Brain pericyte (primary cell): ENCODE measurements at places on chromosomes 6 and 20.
A peak's percentile ranks its signal among the peaks of the same experiment; 100 is the strongest.

- DNase-seq, result no peak
These were observed 643.2 kb upstream of the SYNCRIP start for GRCh38 chr6:86285876-86286275.

DNA sequence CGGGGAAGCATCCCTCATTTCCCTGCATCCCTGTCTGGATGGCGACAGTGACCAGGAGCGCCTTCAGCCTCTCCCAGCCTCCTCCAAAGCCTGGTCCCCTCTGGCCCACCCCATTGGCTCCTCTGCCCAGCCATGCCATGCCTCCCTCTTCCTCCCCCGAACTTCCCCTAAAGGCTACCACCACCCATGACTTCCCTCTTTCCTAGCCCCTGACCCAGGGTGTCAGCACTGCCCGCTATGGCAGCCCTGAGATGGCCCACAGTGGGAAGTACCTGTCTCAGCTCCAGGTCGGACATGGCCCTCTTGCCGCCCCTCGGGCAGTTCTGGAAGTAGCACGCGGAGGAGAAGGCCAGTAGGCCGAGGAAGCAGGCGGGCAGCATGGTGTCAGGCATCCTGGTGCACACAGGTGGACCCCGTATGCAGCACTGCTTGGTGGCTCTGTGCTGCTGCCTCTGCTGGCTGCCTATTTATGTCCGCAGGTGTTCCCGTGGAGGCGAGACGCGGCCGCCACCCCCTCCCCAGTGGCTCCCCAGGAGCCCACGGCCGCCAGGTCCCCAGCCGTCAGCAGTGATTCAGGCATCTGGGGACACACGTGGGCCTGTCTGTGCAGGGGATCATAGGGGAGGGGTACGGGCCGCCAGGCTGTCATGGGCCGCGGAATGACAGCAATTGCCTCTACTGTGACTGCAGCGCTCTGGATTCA lies at the start of gene AVP:
AVP (minus strand) TSS at position 442 of the 703 bp plus-strand sequence; CDS start at position 392, 50 bp downstream.
- DNase-seq, result no peak

DNA sequence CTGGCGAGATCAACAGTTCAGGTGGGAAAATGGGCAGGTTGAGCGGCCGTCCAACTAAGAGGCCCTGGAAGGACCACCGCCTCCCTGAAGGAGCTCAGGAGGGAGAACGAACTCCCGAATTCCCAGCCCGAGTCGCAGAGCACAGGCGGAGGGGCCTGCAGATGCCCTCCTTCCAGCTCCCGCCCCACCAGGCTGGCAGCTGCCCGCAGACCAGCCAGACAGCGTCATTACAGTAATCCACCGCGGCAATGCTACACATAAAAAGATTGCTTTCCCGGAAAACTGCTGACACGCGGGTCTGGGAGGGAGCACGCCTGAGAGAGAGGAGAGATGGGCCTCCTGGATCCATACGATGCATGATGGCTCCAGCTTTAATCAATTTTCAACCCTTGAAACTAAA lies 30.5 kb upstream of the SLCO4A1 start:
- no peak for DNase-seq

DNA sequence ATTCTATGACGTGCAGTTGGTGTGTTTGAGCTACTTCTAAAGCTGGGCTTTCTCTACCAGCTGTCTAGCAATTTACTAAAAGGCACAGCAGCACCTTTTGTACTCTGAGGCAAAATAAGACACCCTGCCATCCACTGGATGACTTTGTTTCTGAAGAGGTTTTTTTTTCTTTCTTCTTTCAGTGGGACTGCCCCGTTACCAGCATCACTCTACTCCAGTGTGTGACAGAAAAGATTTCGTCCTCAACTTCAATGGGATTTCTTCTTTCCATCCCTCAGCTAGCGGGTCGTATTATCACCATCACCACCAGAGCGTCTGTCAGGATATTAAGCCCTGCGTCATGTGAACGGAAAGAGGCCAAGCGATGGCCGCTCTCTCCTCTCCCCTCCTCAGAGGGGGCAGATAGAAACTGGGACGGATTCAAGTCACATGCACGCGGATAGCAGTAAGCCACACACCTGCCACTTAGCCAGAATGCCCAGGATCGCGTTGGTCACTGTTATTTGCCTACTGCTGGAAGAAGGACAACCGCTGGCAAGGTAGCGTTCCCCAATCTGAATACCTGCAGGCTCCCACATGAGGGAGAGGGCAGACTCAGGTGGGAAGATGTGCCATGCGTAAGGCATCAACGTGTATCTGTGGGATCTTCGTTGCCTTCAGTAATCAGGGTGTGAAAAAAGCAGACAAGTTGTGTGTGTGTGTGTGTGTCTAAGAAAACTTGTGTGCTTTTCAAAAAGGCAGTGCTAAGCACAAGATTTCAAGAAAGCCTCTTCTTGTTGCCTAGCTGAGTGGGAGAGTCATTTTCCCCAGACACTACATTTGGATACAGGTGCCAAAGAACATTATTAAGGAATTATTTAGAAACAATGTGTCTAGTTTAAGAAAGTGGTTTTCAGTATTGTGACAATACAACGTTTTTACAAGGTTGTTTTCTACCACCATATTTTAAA lies 5.4 kb downstream of the FOXF2 start:
- no peak for DNase-seq

DNA sequence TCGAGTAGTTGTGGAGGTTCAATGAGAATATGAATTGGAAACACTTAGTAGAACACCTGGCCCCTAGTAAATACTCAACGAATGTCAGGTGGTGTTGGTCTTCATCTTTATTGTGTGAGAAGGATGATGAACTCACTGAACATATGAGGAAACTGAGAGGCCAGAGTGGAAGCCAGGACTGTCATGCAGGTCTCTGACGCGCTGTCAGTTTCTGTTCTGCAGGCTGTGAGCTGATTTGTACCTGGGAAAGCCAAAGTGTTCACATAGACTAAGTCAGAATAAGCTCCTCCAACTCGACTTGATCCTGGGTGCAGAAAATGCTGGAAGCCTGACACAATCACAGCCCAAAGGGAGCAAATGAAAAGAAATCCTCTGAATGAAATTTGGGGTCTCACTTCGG lies 222.2 kb downstream of the LY86 start:
- DNase-seq, result no peak

DNA sequence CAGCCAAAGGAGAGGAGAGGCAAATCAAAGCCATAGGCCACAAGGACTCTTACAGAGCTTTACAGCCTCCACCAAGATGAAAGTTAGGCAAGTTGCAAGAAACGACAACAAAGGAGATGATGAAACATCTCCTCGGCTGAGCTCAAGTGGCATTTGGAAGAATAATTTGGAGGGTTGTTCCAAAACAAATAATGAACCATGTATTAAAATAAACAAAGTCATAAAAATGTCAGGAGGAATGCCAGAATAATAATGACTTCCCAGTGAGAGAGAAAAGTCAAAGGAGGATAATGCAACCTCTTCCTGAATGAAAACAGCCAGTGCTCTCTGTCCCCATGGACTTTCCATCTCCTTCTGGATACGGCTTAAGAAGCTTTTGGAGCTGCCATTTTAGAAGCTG lies 371.4 kb upstream of the ID4 start:
- DNase-seq, result peak; percentile 62

GRCh38 chr6:34236443-34237315 lies at the start of gene HMGA1:
HMGA1 (plus strand) TSS chr6:34236873; CDS start chr6:34240781, 3,908 bp downstream.
- no peak for DNase-seq

DNA sequence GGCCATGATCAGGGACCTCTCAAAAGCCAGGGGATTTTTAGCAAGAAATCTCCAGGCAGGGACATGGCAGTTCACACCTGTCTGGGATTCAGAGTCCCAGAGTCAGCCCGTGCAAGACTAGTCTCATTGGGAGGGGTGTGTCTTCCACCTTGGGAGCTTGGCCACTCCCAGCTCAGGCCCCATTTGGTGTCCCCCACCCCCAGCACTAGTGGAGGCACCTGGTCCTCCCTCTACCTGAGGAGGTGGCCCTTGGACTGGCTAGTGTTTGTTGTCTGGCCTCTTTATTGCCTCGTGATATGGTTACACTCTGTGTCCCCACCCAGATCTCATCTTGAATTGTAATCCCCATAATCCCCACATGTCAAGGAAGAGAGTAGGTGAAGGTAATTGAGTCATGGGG lies 140.8 kb upstream of the PHACTR3 start:
- DNase-seq, result no peak

- no peak for DNase-seq
These were observed 27.4 kb downstream of the TENT5A start for GRCh38 chr6:81725127-81725526.

GRCh38 chr6:27651371-27651732 lies 178.4 kb upstream of the ZNF184 start:
- DNase-seq, result no peak

- DNase-seq, result no peak
These were observed 96.1 kb upstream of the MAN1A1 start for GRCh38 chr6:119445666-119446065.

DNA sequence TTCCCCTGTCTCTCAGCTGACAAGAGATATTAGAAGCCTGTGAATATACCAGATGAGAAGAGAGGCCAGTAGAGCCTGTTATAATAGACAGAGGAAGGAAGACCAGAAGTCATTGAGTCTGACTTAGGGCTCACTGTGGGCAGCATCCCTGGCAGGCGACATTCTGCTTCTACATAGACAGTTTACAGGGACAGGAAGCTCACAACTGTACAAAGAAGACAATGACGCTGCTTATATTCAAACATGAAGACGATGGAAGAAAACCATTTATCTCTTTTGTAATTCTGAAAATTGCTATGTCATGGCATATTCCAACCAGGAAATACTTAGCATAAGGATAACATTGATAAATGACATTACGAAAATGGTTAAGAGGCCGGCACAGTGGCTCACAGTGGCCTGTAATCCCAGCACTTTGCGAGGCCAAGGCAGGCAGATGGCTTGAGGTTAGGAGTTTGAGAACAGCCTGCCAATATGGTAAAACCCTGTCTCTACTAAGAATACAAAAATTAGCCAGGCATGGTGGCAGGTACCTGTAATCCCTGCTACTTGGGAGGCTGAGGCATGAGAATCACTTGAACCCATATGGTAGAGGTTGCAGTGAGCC lies 170.9 kb downstream of the UBE3D start:
- no peak for DNase-seq

GRCh38 chr20:59221707-59222252 lies 58.2 kb downstream of the ZNF831 start:
- DNase-seq, result no peak

DNA sequence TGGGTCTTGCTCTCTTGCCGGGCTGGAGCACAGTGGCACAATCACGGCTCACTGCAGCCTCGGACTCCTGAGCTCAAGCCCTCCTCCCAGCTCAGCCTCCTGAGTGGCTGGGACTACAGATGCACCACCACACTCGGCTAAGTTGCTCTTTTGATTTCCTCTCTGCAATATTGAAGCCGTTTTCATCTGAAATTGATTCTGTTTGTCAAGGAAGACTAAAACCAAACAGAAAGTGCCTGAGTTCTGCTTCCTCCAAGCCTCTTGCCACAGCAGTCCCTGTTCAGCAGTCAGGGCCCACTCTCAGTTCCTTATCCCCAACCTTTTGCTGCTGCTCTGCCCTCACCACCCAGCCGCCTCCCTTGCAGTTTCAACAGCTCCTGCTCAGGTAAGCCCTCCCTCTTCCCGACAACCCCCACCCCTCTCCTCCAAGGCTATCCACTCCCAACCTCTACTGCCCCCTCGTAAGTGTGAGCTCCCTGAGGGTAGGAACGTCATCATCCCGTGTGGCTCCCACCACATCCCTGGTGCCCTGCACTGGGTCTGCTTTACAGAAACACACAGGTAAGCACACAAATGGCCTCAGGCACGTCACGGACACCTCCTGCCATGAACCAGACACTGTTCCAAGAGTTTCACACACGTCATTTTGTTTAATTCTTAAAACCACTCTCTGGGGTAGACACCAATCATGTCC lies 70.7 kb upstream of the TAB2 start:
- DNase-seq, result no peak

DNA sequence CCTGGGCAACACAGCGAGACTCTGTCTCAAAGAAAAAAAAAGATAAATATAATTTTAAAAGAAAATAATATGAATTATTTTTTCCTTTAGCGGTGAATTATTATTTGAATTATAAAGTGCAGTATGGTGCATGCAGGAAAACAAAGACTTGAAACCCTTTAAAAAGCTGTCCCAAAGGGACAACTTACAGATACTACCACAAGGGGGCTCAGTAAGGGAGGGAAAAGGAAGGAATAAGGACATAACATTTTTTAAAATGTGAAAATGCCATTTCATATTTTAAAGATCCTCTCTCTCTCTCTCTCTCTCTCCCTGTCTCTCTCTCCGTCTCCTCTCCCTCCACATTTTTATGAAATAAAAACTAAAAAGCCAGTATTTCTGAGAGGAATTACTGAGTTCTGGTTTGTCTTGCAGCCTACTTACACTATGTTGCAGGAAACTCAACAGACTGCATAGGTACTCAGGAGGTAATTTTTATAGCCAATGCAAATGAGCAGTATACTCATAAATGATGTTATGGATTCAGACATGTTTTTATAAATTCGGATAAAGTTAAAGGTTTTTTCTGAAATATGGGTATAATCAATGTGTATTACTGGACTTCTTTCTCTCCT lies 455.0 kb upstream of the GJE1 start:
- no peak for DNase-seq

GRCh38 chr6:154611241-154611640 lies 100.8 kb upstream of the CNKSR3 start:
- no peak for DNase-seq

DNA sequence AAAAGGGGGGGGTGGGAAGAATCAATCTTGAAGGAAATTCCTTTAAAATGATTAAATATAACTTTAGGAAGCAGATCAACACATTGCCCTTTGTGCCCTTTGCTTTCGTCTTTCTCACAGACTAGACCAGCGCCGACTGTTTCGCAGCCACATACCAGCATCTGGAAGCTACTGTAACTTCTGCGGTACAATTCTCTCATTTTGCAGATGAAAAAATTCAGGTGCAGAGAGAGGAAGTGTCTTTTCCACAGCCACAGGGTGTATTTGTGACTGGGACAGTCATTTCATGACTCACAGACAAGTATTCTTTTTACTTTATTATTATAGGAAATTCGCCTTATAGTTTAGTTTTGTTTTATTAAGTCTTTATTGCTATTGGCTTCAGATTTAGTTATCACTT lies 84.2 kb downstream of the UST start:
- no peak for DNase-seq

GRCh38 chr6:129486327-129486726 lies 223.7 kb downstream of the ARHGAP18 start:
- no peak for DNase-seq

DNA sequence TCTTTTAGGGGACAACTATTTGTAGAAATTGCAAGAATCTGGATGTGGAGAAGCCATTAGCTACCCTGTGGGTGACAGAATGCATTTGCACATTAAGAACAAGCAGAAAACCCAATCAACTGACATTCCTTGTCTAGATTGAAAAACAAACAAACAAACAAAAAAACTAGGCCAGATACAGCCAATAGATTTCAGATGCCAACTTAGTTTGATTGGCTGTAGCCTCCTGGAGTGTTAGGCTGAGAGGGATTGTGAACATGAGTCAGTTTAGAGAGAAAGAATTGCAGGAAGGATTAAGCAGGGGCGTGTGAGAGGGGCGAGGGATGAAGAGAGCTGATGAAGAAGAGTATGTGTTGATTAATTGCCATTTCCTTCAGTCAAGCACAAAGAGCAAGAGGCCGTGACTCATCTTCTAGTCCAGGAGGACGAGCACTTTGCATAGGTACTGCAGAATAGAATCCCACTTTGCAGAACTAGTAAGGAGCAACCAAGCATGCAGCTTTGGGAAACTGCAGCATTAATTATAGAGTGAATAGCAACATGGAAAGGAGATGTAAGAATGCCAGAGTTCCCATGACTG lies 188.0 kb upstream of the RAB32 start:
- DNase-seq, result no peak
